ENCODE measurements at places on chromosomes 2 and 18. TPM values are rescaled to one million over a fixed set of nuclear protein-coding genes. Genes with fewer than 3 reads are reported as not detected.

Gene FAP
- total RNA-seq: not detected

Gene CHRNA1
- not detected for total RNA-seq

Gene LNPK
- 8.5 TPM for total RNA-seq

Gene IL37
- 0.55 TPM for total RNA-seq

Gene PAIP2B
- 16.8 TPM for total RNA-seq

Gene POMC
- 1.6 TPM for total RNA-seq

Gene TBR1
- total RNA-seq: not detected

Gene PDE1A
- not detected for total RNA-seq

Gene ITPRIPL1
- 16.3 TPM for total RNA-seq

Gene AGPS
- 60.1 TPM for total RNA-seq

Gene TDRD15
- total RNA-seq: not detected

Gene RSAD2
- total RNA-seq: not detected

Gene KIF5C
- total RNA-seq: 52.9 TPM

Gene MAL
- not detected for total RNA-seq

DNA sequence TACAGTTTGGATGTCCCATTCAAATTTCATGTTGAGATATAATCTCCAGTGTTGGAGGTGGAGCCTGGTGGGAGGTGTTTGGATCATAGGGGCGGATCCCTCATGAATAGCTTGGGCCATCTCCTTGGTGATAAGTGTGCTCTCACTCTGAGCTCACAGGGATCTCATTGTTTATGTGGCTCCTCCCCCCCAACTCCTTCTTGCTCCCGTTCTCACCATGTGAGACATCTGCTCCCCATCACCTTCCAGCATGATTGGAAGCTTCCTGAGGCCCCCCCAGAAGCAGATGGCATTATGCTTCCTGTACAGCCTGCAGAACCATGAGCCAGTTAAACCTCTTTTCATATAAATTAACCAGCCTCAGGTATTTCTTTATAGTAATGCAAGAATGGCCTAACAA lies 3.0 kb upstream of the INPP1 start:
- no peak overlapping the region for H3K27ac ChIP-seq
- DNase-seq: peak; percentile 72
- H3K4me1 ChIP-seq: peaks cover 2% of the 10 kb centered on the region
- no peaks in the 10 kb centered on the region for H3K27me3 ChIP-seq

DNA sequence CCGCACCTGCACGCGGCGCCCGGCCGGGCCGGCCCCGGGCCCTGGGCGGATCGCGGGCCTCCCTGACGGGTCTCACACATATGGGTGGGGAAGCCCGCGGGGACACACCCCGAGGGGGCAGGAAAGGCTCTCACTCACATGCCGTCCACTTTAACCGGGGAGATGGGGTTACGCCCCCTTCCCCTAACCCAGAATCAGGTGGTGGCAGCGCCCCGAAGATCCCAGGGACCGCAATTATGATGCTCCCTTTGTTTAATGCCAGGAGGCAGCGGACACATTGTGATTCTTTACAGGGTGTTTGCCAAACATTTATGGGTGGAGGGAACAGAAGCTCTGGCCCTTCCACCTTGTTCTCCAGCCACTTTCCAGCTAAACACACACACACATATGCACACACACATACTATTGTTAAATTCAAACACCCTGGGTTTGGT lies 424 bp upstream of the ANKRD44 start:
- H3K4me1 ChIP-seq: no peaks in the 10 kb centered on the region
- H3K4me3 ChIP-seq: peak overlapping the region; percentile 83
- no peak for DNase-seq
- H3K27ac ChIP-seq: no peak overlapping the region
- no peaks in the 10 kb centered on the region for H3K36me3 ChIP-seq
- H3K27me3 ChIP-seq: peaks cover 8% of the 10 kb centered on the region

GRCh38 chr2:197952540-197953202 lies 148.3 kb downstream of the PLCL1 start:
- no peak overlapping the region for H3K27ac ChIP-seq
- no peaks in the 10 kb centered on the region for H3K36me3 ChIP-seq
- H3K27me3 ChIP-seq: no peaks in the 10 kb centered on the region
- H3K4me3 ChIP-seq: no peak overlapping the region
- no peaks in the 10 kb centered on the region for H3K4me1 ChIP-seq

DNA sequence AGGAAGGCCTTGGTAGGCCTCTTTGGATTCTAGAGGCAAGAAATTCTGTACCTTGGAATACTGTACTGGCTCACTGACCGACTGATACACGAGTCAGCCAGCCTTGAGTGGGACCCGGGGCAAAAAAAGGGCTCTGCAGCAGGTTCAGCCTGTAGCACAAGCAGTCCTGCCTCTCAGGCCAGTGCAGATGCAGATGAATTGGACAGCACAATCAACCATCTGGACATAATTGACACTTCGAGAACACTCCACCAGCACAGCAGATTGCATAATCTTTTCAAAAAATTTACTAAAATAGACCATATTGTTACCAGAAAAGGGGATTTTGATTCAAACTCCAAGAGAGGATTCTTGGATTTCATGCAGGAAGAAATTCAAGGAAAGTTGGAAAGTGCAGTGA lies 241.6 kb downstream of the RPIA start:
- H3K36me3 ChIP-seq: no peaks in the 10 kb centered on the region
- no peak overlapping the region for H3K4me3 ChIP-seq
- no peaks in the 10 kb centered on the region for H3K4me1 ChIP-seq
- H3K27ac ChIP-seq: no peak overlapping the region
- no peaks in the 10 kb centered on the region for H3K27me3 ChIP-seq
- no peak for DNase-seq

GRCh38 chr18:65827444-65827843 lies 76.6 kb downstream of the CDH7 start:
- H3K27me3 ChIP-seq: no peaks in the 10 kb centered on the region
- H3K4me1 ChIP-seq: no peaks in the 10 kb centered on the region
- no peak overlapping the region for H3K27ac ChIP-seq
- H3K4me3 ChIP-seq: no peak overlapping the region

DNA sequence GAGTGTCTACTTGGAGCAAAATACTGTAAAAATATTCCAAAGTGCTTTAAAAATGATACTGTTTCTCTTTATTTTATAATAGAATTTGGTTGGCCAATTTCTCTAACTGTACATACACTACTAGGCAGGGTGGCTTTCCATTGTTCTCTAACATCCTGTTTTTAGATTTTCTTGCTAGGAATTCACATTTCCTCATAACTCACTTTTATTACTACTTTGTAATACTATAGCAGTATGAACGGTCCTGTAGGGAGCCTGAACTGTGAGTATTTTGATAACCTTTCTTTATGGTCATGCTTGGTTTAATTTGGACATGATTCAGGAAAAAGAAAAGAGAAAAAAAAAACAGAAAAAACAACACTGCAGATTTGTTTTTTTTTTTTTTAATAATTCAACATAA lies 37.8 kb downstream of the GCG start:
- no peaks in the 10 kb centered on the region for H3K27me3 ChIP-seq
- H3K27ac ChIP-seq: no peak overlapping the region
- DNase-seq: no peak

DNA sequence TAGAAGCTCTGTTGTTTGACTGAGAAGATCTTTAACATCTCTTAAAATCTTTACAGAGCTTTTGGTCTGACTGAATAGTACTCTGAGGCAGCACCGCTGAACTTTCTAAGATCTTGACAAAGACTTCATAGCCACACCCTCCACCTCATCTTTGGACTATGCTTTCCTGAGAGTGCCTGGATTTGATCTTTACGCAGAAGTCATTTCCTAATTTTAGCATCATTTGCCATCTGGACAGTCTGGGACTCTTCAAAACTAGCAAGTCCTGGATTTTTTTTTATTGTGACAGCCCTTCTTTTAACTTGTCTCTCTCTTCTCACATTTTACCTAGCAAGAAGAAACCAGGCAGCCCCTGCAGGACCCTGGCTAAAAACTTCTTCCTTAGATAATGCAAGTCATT lies 188.8 kb downstream of the CTIF start:
- no peaks in the 10 kb centered on the region for H3K36me3 ChIP-seq
- no peak overlapping the region for H3K4me3 ChIP-seq
- H3K27me3 ChIP-seq: no peaks in the 10 kb centered on the region
- H3K4me1 ChIP-seq: no peaks in the 10 kb centered on the region
- no peak overlapping the region for H3K27ac ChIP-seq

- no peaks in the 10 kb centered on the region for H3K27me3 ChIP-seq
- H3K36me3 ChIP-seq: no peaks in the 10 kb centered on the region
- no peak overlapping the region for H3K27ac ChIP-seq
- no peaks in the 10 kb centered on the region for H3K4me1 ChIP-seq
- DNase-seq: peak; percentile 15
Measured at GRCh38 chr2:121184248-121184862, 100.6 kb downstream of the TFCP2L1 start.

GRCh38 chr2:94762600-94762999 lies 108.6 kb upstream of the TEKT4 start:
- H3K27ac ChIP-seq: no peak overlapping the region
- no peak overlapping the region for H3K4me3 ChIP-seq
- H3K27me3 ChIP-seq: no peaks in the 10 kb centered on the region
- DNase-seq: no peak
- H3K36me3 ChIP-seq: peaks cover 33% of the 10 kb centered on the region

GRCh38 chr2:120883607-120884440 lies 148.2 kb downstream of the GLI2 start:
- H3K4me1 ChIP-seq: no peaks in the 10 kb centered on the region
- no peak overlapping the region for H3K27ac ChIP-seq
- no peak overlapping the region for H3K4me3 ChIP-seq
- no peaks in the 10 kb centered on the region for H3K27me3 ChIP-seq

DNA sequence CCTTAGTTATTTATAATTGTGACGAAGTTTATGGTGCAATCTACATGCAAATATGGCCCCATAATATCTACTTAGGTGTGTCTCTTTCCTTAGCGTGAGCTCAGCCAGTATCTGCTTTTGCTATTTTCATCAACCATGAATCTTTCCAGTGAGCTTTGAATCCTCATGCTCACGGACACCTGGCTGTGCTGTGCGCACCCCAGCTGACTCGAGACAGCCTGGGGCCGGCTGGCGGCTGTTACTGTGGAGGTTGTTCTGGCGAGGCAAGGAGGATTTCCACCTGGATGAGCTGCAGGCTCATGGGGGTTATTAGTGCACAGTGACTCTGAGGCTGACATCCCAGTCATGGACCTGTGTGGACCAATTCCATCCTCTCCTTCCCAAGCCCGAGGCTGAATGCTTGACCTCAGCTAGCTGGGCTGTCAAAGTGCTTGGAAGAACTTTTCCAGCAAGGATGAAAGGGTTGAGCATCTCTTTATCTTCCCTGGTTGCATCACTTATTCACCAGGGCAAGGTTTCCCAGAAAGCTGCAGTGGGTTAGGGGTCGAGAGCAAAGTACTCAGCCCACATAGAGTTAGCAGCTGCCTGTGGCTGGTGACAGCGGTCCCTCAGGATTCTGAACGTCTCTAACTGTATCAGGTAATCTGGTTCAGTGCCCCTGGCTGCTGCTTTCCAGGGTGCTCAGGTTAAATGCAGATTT lies 141.7 kb downstream of the ARL4C start:
- no peak for DNase-seq
- peaks cover 4% of the 10 kb centered on the region for H3K36me3 ChIP-seq
- no peaks in the 10 kb centered on the region for H3K4me1 ChIP-seq

GRCh38 chr2:109392816-109393661 lies 220.7 kb downstream of the SEPTIN10 start:
- no peak overlapping the region for H3K4me3 ChIP-seq
- H3K36me3 ChIP-seq: no peaks in the 10 kb centered on the region
- no peaks in the 10 kb centered on the region for H3K4me1 ChIP-seq
- no peaks in the 10 kb centered on the region for H3K27me3 ChIP-seq
- no peak overlapping the region for H3K27ac ChIP-seq

DNA sequence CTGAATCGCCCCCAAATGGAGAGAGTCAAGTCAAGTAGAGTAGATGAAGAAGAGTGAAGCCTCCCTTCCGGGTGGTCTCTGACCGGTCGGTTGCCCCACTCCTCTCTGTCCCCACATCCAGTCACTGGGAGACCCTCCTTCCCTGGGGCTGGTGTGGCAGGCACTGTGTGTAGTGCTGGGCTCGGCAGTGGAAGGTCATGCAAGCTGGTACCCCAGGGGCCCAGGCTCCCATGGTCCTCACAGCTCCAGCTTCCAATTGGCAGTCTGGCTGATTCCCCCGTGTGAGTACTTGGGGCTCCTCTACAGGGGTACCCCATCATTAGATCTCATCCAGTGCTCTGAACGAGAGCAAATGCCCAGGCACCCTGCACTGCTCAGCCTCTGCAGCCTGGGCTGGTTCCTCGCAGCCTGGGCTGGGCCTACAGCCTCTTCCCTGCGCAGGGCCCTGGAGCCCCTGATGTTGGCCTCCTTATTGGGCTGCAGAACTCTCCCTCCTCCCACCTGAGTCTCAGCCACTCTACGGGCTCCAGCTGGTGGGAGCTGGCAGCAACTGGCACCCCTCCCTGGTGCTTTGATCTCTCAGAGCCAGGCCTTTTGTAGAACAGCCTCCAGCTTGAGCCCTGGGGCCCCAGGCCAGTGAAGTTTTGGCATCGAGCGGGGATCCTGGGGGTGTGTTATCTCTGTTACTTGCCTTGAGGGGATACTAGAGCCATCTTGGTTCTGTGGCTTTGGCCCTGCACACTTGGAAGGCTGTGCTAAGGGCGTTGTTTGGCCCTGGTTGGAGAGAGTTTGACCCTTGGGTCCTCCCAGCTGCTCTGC lies 187.8 kb upstream of the HDAC4 start:
- H3K27ac ChIP-seq: no peak overlapping the region
- no peak overlapping the region for H3K4me3 ChIP-seq
- H3K27me3 ChIP-seq: no peaks in the 10 kb centered on the region
- H3K4me1 ChIP-seq: no peaks in the 10 kb centered on the region
- H3K36me3 ChIP-seq: peaks cover 7% of the 10 kb centered on the region

- no peaks in the 10 kb centered on the region for H3K4me1 ChIP-seq
- no peaks in the 10 kb centered on the region for H3K27me3 ChIP-seq
- no peak overlapping the region for H3K4me3 ChIP-seq
- no peaks in the 10 kb centered on the region for H3K36me3 ChIP-seq
- no peak overlapping the region for H3K27ac ChIP-seq
Measured at GRCh38 chr2:226199555-226199954, 600.1 kb downstream of the IRS1 start.

DNA sequence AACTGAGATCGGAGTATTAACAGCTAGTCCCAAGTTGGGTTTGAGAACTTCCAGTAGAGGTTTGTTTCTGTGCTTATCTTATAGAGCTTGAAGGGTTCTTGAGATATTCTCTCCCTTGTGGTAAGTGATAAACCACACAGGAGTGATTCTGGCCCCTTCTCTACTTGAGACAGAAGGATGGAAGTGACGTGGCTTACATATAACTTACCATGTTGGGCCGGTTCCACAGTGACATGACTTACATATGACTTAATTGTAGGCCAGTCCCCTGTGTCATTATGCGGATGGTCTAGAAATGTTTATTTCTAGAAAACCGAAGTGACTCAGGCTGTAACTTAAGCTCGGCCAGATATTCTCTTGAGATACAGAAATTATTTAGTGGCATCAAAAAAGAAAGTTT lies 62.7 kb downstream of the TRAPPC12 start:
- no peaks in the 10 kb centered on the region for H3K4me1 ChIP-seq
- DNase-seq: no peak
- no peak overlapping the region for H3K27ac ChIP-seq
- no peaks in the 10 kb centered on the region for H3K27me3 ChIP-seq
